ENCODE measurements at places on chromosomes 5 and 9.

- no peak for DNase-seq
Observed at GRCh38 chr9:26786564-26786963, 106.0 kb downstream of the CAAP1 start.

GRCh38 chr9:88947581-88948573, 43.4 kb upstream of the S1PR3 start:
- no peak for DNase-seq

DNA sequence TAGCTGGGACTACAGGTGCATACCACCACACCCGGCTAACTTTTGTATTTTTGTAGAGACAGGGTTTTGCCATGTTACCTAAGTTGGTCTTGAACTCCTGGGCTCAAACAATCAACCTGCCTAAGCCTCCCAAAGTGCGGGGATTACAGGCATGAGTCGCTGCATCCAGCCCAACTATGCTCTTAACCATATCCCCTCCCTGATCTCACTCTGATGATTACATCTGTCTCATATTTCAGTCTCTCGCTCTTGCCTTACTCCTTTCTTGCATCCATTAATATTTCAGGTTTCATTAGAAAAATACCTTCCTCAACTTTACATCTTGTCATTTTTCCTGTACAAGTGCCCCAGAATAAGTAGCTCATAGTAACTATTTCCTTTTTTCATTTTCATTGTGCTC, 61.0 kb upstream of the BASP1 start:
- peak; percentile 36 for DNase-seq

- no peak for DNase-seq
Observed at GRCh38 chr9:134301387-134302129, 24.7 kb upstream of the RXRA start.

DNA sequence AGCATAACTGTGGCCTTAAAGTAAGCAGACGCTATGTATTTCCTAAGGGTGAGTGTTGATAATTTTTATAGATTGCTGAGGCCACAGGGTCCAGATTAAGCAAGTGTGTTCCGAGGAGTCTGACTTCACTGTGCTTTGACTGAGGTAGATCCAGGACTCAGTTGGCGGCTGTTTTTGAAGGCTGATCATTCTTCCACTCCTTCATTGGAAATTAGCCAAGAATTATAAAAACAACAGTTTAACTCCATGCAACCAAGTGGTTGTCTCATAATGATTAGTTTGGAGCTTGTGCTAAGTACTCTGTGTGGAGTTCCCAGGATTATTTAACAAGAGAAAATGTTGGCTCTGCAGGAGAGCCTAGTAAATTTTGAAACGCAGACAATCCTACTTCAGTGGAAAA, 19.1 kb downstream of the IQGAP2 start:
- no peak for DNase-seq

- no peak for DNase-seq
Observed at GRCh38 chr5:133876266-133876665, 92.2 kb downstream of the C5orf15 start.

GRCh38 chr5:113480243-113480642, 8.0 kb downstream of the MCC start:
- no peak for DNase-seq

- DNase-seq: no peak
Observed at GRCh38 chr9:23587433-23587832, 238.6 kb downstream of the ELAVL2 start.

- DNase-seq: no peak
Observed at GRCh38 chr5:98175474-98175873, 598.0 kb upstream of the RGMB start.

GRCh38 chr5:179613460-179614071, 9.9 kb downstream of the HNRNPH1 start:
- no peak for DNase-seq

DNA sequence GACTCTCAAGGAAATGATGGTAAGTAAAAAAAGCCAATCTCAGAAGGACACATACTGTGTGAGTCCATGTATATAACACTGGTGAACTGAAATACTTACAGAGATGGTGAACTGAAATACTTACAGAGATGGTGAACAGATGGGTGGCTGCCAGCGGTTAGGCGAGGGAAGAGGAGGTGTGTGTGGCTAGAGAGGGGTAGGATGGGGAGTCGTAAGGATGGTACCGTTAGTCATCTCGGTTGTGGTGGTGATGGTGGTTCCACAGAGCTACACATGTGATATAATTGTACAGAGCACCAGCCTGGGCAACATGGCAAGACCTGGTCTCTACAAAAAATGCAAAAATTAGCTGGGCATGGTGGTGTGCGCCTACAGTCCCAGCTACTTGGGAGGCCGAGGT, 113.6 kb upstream of the RAPGEF1 start:
- no peak for DNase-seq

DNA sequence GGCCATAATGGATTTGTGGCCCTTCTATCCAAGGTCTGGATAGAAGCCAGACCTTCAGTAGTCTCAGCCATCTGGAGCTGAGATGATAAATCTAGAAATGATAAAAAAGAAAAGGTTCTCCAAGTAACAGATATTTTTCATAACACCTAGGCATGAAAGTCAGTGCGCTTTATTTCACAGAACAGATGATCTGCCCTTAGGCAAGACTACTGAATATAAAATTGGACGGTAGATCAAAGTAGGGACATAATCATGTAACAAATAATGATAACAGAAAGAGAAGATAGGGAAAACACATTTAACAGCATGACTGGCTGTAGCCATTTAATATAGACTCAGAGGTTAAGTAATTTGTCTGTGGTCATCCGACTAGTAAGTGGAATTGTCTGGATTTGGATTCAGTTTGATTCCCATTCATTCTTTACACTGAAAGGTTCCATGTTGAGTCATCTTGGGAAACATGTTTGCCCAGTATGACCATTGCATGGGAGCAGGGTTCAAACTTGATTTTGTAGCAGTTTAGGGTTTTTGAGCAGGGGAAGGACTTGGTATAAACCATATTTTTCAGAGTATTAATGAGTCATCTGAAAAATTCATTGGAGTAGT, 4.1 kb upstream of the CAVIN4 start:
- DNase-seq: no peak

All from epithelial cell of prostate (primary cell).